ENCODE measurements at places on chromosomes 3 and 15.

GRCh38 chr3:149087208-149087607, 875 bp upstream of the HLTF start:
- DNase-seq = no peak

- DNase-seq = no peak
Measured at GRCh38 chr3:133851266-133851906, 44.3 kb downstream of the RAB6B start.

DNA sequence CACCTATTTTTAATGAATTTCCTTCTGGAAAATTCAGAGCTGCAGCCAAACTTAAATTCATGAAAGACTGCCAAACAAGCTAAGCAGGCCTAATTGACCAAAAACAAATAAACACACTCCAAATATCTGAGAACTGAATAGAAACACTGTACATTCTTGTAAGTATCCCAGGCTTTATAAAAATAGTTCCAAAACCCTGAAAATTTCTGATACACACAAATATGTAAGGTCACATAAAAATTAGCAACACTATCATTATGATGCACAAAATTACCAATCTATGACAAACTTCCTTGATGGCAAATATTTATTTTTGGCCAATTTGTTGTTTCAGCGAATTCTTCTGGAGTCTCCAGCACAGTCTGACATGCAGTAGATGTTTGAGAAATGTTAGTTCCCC, 117.9 kb upstream of the UBE2E2 start:
- DNase-seq = no peak

- DNase-seq = peak; percentile 79
Measured at GRCh38 chr3:116135457-116136085, 309.7 kb downstream of the LSAMP start.

DNA sequence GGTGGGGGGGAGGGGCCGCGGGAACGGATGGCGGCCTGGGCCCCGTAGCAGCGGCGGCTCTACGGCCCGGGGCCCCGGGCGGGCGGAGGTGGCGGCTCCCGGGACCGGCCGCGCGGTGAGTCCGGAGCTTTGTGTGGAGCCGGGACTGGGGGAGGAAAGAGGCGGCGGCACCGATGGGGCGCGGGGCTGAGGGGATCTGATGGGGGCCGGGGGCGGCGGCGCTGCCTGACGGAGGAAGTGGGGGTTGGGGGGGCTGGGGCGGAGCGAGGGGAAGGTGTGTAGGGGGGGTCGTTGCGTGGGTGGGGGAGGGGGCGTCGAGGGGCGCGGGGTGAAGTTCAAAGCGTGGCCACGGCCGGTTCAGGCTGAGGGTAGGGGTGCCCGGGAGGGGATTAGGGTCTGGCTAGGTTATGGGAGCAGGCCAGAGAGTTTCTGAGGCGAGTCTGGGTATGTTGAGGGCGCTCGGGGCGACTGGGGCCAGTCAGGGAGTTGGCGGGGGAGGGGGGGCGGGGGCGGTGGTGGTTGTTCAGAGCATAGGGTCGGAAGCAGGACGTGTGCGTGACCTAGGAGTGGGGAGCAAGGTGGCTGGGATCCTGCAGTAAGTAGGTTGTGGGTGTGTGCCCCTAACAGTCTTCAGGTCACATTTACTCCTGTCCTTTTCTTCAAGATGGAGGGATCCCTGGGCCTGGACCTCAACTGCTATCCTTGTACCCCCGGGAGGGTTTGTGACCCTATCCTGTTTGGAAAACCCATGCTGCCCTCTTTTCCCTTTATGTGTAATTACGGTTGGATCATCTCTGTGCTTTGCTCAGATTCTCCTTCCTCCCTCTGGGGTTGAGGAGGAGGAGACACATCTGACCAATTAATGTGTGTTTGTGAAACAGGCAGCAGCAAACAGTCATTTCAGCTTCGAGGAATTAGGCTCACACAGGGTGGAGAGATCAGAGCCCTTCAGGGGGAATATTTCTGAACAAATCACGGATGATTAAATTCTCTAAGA, 644 bp downstream of the ZNF609 start:
- peak; percentile 80 for DNase-seq

DNA sequence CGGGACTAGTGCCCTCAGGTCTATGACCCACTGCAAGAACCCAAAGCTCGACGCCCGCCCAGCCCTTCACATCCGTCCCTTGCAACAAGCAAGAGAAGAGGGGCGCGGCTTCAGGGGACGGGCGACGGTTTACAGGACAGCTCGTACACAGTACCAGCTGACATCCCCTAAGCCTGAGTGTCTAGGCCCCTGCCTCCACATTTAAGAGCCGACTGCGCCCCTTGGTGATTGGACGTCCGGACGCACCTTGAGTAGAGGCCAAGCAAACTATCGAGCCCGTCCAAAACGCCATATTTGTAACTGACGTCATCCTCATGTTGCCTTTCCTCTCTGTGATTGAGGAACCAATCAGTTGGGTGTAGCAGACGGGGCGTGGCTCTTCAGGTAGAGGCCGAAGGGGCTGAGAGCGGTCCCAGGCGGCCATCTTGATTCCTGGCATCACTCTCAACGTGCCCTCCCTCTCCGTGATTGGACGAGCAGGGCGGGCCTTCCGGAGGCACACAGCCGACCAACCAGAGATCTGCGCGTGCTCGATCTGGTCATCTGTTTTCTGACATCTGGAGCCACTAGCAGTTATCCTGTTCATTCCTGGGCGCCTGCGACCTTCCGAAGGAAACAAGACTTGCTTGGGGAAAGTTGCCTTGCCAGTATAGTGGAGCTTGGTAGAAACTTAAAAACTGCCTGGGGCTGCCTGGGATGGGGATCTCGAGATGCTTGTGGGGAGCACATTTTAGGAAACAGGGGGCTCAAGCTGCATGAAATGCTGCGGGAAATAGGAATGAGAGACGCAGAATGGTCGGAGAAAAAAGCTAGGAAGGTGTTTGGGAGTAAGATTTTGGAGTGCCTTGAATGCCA, 4.0 kb upstream of the RPL14 start:
- peak; percentile 99 for DNase-seq

GRCh38 chr15:78790027-78790426, 21.2 kb downstream of the ADAMTS7 start:
- DNase-seq = no peak

- no peak for DNase-seq
Measured at GRCh38 chr3:104906001-104906639, 460.6 kb upstream of the ALCAM start.

DNA sequence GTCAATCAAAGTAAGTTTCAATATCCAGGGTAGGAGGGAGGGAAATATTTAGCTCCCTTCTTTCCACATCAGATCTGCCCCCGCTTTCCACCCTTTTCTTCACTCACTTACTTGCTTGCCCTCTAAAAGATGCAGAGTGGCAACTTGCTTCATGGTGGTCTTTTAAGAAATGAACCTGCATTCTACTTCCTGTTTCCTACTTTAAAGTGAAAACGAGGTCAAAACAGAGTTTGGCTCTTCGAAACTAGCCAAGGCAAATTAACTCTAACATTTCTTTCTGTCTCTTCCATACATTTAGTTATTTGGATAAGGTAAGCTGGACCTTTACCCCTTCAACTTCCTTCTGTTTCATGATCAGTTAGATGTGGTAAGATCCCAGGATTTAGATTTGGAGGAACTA, 34.2 kb upstream of the PEX5L start:
- DNase-seq = no peak

GRCh38 chr15:60945196-60945595, 283.9 kb downstream of the RORA start:
- no peak for DNase-seq

DNA sequence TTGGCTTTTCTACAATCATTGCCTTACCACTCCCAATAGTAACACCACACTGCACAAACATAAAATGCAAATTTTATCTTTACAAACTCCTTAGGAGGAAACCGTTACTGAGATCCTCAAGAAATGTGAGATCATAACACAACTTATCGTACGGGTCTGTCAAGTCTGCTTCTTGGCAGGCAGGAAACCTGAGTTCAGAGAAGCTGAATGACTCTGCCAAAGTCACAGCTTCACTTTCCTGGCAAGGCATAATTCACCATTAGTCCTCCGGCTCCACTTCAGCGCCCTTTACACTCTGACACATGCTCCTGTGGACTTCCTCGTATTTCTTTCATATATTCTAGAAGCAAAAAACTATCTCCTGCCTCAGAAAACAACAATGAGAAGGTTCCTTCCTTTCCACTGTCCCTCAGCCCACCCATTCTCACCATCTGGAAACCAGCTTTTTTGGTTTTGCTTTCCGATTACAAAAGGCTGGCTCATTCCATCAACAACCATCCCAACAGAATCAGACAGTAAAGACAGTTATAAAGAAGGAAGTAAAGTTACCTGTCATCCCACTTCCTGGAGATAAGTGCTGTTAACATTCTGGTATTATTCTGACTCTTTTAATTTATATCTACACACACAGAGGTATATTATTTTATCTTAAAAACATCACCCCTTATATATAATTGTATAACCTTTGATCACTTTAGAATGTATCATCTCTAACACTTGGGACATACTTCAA, 223.4 kb downstream of the STT3B start:
- DNase-seq = peak; percentile 76

- no peak for DNase-seq
Measured at GRCh38 chr3:35849963-35850362, 210.6 kb downstream of the ARPP21 start.

GRCh38 chr3:37762698-37763097, 99.0 kb upstream of the CTDSPL start:
- no peak for DNase-seq

GRCh38 chr15:45454814-45455213, 67.7 kb downstream of the SLC30A4 start:
- DNase-seq = peak; percentile 93

GRCh38 chr3:196292286-196292923, 4.9 kb upstream of the PCYT1A start:
- DNase-seq = peak; percentile 48

- DNase-seq = no peak
Measured at GRCh38 chr3:110754212-110754916, 317.3 kb upstream of the NECTIN3 start.

DNA sequence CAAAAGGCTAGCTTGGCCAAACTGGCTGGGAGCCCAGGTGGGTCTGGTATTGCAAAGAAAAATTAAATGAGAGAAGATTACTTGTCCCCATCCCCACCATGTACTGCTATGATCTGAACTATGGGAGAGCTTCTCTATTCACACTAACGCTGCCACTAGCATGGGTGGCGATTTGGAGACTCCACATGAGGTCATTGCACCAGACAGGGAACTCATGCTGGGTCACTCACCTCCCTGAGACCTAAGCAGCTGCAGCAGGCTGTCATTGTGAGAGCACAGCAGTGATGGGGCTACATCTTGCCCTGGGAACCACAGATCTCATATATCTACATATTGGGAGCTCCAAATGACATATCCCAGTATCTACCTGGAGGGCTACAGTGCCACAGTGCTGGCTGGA, 36.3 kb upstream of the NECTIN3 start:
- DNase-seq = no peak

DNA sequence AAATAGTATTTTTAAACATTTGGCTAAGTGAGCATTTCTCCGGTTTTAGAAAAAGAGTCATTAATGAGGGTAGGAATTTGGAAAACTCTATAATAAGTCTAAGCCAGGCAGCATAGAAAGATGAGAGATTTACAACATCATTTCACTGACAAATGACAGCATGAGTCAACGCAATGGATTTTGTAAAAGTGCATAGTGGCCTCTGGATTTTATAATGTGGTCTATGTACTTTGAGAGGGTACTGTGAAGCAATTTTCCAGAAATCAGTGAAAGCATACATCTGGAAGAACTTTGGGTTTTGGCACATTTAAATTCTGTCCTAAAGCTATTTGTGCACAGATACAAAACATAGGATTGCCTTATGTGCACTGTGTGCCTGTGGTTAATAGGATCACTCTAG, 130.8 kb upstream of the CCNL1 start:
- DNase-seq = no peak

GRCh38 chr3:72375237-72376076, 472.8 kb downstream of the SHQ1 start:
- DNase-seq = no peak

GRCh38 chr3:22372292-22373062, 621.5 kb upstream of the ZNF385D start:
- no peak for DNase-seq

- no peak for DNase-seq
Measured at GRCh38 chr15:66783314-66783713, 81.3 kb downstream of the SMAD6 start.

DNA sequence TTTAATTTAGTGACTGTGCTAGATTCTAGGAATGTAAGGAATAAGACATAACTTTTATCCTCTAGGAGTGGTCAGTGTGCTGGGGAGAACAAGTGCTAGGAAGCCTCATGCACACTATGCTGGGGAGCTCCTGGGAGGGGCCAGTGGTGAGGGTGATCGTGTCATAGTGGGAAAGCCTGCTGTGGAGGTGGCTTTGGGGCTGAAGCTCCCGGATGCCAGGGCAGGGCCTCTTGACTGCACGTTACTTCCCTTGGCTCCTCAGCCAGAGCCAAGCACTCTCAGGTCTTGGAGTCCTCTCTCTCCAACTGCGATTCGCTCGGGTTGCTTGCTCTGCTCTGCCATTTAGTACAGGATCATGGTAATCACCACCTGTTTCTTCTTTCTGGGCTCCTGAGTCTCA, 33.6 kb downstream of the SQOR start:
- no peak for DNase-seq

- no peak for DNase-seq
Measured at GRCh38 chr3:146191051-146191450, 30.1 kb upstream of the PLOD2 start.

- DNase-seq = no peak
Measured at GRCh38 chr3:15180042-15180611, 25.9 kb upstream of the CAPN7 start.

- DNase-seq = peak; percentile 8
Measured at GRCh38 chr3:83033133-83033532, 1271.7 kb upstream of the GBE1 start.

DNA sequence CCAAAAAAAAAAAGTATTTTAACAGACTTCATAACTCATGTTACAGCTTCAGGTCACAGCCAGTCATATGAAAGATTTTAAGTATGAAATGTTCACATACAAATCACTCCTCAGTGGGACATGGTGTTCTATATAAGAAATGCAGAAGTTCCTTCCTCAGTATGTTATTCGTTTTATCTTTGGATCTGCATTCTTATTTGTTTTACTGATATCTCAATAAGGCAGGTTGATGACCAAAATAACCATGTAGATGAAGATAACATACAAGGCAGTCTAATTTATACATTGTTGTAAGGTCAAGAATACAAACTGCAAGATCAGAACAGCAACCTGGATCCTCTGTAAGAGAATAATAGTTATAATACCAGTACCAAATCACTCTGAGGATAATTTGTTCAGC, 75.6 kb downstream of the CHAC1 start:
- no peak for DNase-seq

DNA sequence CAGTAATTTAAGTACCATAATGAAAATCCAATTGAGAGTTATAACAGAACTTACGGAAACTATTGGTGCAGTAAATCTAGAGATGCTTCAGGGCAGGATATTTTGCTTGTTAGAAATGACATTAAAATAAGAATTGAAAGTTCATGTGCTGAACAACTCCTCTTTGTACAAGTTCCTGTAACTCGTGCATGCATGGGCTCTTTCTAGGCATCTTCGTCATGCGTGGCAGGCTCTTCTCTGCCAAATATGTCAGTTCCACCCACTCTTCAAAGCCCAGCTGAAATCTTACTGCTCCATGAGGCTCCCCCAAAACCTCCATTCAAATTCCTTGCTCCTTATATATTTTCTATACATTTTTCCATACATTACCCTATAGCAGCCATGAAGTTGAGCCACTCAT, 48.7 kb downstream of the FBN1 start:
- no peak for DNase-seq

- DNase-seq = no peak
Measured at GRCh38 chr3:146130881-146131371, 30.1 kb downstream of the PLOD2 start.

GRCh38 chr3:102916532-102916931, 481.7 kb downstream of the ZPLD1 start:
- DNase-seq = no peak
